Activated CD8-positive, alpha-beta T cell treated with anti-CD3 and anti-CD28 coated beads, Interleukin-2, amount 10 ng/mL, durations not matched to agents 7 days and 5 days (primary cell): ENCODE measurements at places on chromosomes 1 and 21.
A peak's percentile ranks its signal among the peaks of the same experiment; 100 is the strongest.

DNA sequence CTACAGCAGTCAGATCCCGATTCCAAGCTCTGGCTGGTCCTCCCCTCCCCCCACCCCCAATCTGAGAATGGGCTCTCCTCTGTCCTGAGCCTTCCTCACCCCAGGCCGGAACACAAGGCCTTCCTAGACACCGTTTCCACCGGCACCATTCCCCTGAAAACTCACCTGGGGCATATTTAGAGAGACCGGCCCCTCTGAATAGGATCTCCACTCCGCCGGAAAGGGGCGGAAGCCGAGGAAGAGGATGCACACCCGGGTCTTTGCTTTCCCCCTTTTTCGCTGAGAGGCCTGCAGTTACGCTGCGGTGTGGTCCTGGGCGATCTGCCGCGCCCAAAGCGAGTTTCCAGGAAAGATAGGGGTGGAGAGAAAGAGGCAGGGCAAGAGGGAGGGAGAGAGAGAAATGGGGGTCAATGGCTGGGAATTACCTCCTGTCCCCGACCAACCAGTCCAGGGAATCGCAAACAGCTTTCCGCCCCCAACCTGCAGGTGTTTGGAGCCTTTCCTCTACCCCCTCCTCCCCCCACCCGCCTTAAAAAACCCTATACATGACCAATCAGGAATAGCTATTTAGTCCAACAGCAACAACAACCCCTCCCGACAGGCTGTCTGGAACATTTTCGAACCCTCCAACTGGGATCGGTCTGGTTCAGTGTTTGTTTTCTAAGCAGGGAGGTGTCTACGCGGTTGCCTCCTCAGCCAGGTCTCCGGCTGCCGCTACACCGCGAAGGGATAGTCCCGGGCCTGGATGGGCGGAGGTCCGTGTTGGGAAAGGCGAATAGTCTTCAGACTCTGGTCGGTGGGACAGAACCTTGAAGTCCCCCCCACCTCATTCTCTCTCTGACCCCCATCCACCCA is 2.8 kb downstream of the TAL1 start:
- no peak overlapping the region for H3K4me3 ChIP-seq
- no peaks in the 10 kb centered on the region for H3K36me3 ChIP-seq
- peaks cover 82% of the 10 kb centered on the region for H3K27me3 ChIP-seq
- no peak overlapping the region for H3K27ac ChIP-seq

DNA sequence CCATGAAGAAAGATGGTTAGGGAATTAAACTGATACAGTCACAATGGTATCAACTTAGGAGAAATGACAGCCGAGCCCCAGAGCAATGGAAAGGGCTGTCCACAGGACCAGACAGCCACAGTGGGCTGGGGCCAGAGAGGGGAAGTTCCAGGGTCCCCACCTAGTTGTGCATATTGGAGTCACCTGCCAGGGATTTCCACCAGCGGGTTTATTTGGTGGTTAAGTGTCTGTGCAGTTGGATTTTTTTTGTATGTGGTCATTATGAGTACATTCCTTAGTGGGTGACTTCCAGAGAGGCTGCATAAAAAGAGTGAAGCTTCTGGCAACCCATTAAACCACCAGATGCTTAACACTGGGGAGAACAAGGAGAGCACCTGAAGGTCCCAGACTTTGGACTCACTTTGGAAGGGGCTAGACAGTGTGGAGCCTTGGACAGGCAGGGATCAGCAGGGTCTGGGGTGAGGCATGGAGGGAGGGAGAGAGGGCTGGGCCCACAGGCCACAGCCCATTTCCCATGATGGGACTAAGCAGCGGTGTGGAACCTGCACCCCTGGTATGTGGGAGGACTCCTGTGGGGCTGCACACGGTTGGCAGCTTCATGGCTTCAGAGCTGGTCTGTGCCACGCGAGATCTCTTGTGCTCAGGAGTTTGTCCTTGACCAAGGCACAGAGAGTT is 7.8 kb upstream of the PTTG1IP start:
- no peaks in the 10 kb centered on the region for H3K27me3 ChIP-seq
- H3K36me3 ChIP-seq, result peaks cover 9% of the 10 kb centered on the region
- H3K4me1 ChIP-seq, result peaks cover 35% of the 10 kb centered on the region
- DNase-seq, result no peak
- peak overlapping the region; percentile 80 for H3K27ac ChIP-seq

- peak overlapping the region; percentile 45 for H3K4me3 ChIP-seq
- no peaks in the 10 kb centered on the region for H3K36me3 ChIP-seq
- DNase-seq, result peak; percentile 45
- peaks cover 20% of the 10 kb centered on the region for H3K27me3 ChIP-seq
- peaks cover 2% of the 10 kb centered on the region for H3K4me1 ChIP-seq
Observed at GRCh38 chr1:21622466-21623315, 46.5 kb downstream of the RAP1GAP start.

- H3K27me3 ChIP-seq, result no peaks in the 10 kb centered on the region
- peaks cover 33% of the 10 kb centered on the region for H3K36me3 ChIP-seq
- DNase-seq, result no peak
- H3K4me3 ChIP-seq, result peak overlapping the region; percentile 99
- H3K27ac ChIP-seq, result peak overlapping the region; percentile 94
Observed at GRCh38 chr1:212286556-212287131, 1.4 kb downstream of the PPP2R5A start.

DNA sequence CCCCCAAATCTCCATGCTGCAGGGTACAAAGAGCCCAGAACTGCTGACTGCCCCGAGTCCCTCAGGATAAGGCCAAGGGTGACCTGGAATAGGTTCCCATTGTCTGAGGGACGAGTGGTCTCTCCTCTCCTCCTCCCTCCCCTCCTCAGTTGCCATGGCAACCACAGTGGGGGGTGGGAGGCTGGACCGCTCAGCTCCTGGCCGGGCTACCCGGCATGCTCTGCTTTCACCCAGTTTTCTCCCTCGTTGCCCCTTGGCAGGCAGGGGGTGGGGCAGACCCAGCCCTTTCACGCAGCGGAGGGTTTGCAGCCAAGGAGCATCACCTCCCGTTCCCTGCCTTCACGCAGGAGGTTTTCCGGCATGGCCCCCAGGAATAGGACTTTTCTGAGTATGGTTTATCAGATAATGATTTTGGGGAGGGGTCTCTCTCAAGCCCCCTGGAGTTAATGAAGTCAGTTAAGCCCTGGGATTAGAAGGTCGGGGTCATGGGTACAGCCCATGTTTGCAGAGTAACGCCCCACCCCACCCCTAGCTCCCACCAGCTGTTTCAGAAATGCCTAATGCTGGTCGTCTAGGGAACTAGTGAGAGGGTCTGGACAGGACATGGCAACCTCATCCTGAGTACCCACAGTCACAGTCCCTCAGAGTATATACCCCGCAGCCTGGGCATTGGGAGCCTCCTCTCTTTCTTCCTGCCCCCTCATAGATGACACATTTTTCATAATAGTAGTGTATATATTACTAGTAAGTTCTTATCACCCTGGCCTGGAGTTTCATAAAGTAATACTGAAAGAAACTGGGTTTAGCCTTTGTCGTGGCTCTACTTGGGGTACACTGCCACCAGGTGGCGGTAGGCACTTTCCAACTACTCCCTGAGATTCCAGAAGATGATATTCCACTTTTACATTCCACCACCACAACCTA is 20.7 kb downstream of the C1QB start:
- H3K4me1 ChIP-seq, result no peaks in the 10 kb centered on the region
- no peaks in the 10 kb centered on the region for H3K36me3 ChIP-seq
- H3K27ac ChIP-seq, result no peak overlapping the region
- no peak for DNase-seq

- DNase-seq, result peak; percentile 65
- H3K27me3 ChIP-seq, result peaks cover under 1% of the 10 kb centered on the region
- H3K27ac ChIP-seq, result no peak overlapping the region
- peaks cover 24% of the 10 kb centered on the region for H3K4me1 ChIP-seq
Observed at GRCh38 chr1:201792534-201793305, 36.2 kb upstream of the IPO9 start.

GRCh38 chr1:39500862-39501389 is 9.5 kb downstream of the BMP8A start:
- H3K4me1 ChIP-seq, result no peaks in the 10 kb centered on the region
- no peak for DNase-seq
- H3K36me3 ChIP-seq, result no peaks in the 10 kb centered on the region
- H3K27ac ChIP-seq, result no peak overlapping the region
- peaks cover 17% of the 10 kb centered on the region for H3K27me3 ChIP-seq

- H3K27me3 ChIP-seq, result peaks cover 7% of the 10 kb centered on the region
- H3K27ac ChIP-seq, result no peak overlapping the region
- no peak overlapping the region for H3K4me3 ChIP-seq
- no peaks in the 10 kb centered on the region for H3K36me3 ChIP-seq
- no peak for DNase-seq
Observed at GRCh38 chr1:15311880-15312279, 64.9 kb downstream of the FHAD1 start.

DNA sequence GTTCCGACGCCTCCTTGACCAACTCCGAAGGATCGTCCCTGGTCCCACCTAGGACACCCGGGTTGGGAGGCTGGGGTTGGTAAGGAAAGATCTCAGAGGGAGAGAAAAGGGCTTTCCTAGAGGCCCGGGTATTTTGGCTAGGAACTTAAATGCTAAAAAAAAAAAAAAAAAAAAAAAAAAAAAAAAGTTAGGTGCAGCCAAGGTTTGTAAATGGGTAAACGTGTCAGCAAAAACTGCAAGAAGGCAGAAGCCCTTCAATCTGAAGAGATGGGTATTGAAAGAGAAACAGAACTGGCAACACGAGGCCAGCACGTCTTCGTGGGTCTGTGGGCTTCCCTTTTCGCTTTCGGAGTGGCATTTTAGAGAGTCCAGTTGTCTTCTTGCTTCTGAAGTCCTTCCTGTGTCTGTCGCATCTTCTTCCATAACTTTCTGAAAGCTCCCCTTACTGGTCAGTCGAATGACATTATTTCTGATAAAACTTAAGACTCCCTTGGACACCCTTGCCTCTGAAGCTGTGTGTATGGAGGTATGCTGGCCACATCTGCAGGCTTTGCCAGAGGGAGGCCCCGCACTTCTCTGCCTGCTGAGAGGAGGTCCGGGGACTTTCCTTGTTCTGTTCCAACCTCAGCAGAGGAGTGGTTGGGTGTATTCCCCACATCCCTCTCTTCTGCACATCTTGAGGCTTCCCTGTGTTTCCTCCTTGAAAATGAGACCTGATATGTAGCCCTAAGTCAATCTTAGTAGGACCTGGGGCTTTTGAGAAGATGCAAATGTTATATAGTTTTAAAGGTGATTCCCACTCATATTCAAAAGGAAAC is 745 bp downstream of the RCSD1 start:
- H3K36me3 ChIP-seq, result peaks cover 62% of the 10 kb centered on the region
- H3K27me3 ChIP-seq, result no peaks in the 10 kb centered on the region
- H3K4me1 ChIP-seq, result peaks cover 74% of the 10 kb centered on the region
- no peak for DNase-seq

DNA sequence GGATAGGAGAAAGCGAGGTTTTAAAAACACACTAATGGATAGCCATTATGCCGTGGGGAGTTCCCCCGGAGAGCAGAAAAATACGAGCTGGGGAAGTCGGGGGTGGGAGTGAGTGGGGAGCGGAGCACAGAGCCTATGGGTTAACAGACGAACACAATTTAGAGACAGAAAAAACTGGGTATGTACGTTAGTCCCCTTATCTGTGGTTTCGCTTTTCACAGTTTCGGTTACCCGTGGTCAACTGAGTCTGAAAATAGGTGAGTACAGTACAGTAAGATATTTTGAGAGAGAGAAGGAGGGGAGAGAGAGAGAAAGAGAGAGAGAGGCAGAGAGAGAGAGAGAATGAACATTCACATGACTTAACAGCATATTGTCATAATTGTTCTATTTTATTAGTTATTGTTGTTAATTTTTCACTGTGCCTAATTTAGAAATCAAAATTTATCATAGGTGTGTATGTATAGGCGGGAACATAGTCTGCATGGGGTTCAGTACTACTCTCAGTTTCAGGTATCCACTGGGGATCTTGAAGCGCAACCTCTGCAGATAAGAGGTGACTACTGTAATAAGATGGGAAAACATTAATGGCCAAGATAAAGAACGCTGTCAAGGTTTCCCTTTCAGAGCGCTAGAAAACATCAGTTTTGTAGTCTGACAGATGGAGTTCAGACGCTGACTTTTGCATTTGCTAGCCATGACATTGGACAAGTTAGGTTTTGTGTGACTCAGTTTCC is 125.6 kb upstream of the LMO4 start:
- H3K27me3 ChIP-seq, result peaks cover 48% of the 10 kb centered on the region
- peaks cover 7% of the 10 kb centered on the region for H3K4me1 ChIP-seq
- H3K4me3 ChIP-seq, result peak overlapping the region; percentile 1
- no peak for DNase-seq
- H3K36me3 ChIP-seq, result no peaks in the 10 kb centered on the region
